ENCODE measurements at places on chromosomes 5 and 9. TPM values are rescaled to one million over a fixed set of nuclear protein-coding genes. Genes with fewer than 3 reads are reported as not detected.

Gene RNF183
- total RNA-seq = 0.23 TPM

Gene C5orf63
- total RNA-seq = 23.7 TPM

Gene NUTM2G
- total RNA-seq = not detected

Gene NDUFA8
- total RNA-seq = 20.1 TPM

Gene ADRB2
- total RNA-seq = 2.1 TPM

Gene PITX1
- not detected for total RNA-seq

Gene FOXD1
- total RNA-seq = not detected

Gene MEGF10
- not detected for total RNA-seq

DNA sequence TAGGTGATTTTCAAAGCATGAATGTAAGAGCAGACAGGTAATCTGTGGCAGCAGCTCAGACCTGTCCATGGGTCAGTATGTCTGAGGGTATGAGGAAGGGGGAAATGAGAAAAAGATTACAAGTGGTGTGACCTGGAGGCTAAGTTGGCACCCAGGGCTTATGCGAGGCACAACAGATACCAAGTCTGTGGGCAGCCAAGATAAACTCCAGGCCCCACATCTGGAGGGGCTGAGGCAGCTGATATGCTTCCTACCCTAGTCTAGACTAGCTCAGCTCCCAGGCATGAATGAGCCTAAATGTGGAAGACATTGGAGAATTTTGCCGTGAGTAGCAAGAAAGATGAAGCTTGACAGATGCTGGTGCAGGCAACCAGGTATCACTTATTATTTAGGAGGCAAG, 151.7 kb downstream of the PIK3R1 start:
- no peak overlapping the region for H3K27ac ChIP-seq
- H3K4me3 ChIP-seq = no peak overlapping the region

DNA sequence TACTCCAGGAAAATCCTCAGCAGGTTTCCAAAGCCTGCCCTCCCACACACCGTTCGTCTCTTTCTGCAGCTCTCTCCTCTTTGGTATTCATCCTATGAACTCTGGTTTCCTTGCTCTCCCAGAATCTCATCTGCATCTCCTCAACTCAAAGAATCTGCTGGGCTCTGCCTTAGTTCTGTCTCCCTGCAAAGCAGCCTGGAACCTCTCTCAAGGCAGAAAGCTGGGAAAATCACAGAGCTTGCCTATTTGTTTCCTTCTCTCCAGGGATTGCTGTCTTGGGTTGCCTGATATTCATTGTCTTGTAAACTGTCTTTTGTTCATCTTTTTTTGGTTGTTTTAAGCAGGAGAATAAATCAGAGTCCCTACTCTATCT, 5.3 kb upstream of the ERAP2 start:
- peaks cover 35% of the 10 kb centered on the region for H3K4me1 ChIP-seq
- no peaks in the 10 kb centered on the region for H3K27me3 ChIP-seq
- no peak overlapping the region for H3K4me3 ChIP-seq
- no peaks in the 10 kb centered on the region for H3K36me3 ChIP-seq
- peak overlapping the region; percentile 50 for H3K27ac ChIP-seq

DNA sequence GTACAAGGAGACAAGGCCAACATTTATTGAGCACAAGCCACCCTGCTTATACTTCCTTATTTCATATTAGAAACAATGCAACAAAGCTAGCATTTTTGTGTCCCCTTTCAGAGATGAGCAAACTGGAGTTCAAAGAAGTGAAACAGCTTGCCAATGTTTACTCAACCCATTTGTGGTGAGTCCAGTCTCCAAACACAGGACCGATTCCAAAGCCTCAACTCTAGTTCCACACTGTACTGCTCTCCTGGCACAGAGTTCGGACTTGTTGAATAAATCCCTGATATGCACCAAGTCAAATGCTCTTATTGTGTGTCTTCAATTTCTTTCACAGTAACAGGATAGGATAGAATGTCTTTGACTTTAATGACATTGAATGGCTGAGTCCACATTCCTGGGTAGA, 604.8 kb upstream of the BRINP1 start:
- no peak overlapping the region for H3K4me3 ChIP-seq
- peaks cover 20% of the 10 kb centered on the region for H3K27me3 ChIP-seq
- no peak overlapping the region for H3K27ac ChIP-seq
- H3K36me3 ChIP-seq = no peaks in the 10 kb centered on the region
- peaks cover 2% of the 10 kb centered on the region for H3K4me1 ChIP-seq

GRCh38 chr5:74140409-74140808, 500.1 kb downstream of the ENC1 start:
- no peak overlapping the region for H3K4me3 ChIP-seq
- no peaks in the 10 kb centered on the region for H3K36me3 ChIP-seq
- peaks cover 15% of the 10 kb centered on the region for H3K27me3 ChIP-seq
- DNase-seq = no peak
- H3K4me1 ChIP-seq = no peaks in the 10 kb centered on the region

GRCh38 chr5:151607304-151607703, 16.2 kb upstream of the FAT2 start:
- no peak for DNase-seq
- H3K36me3 ChIP-seq = no peaks in the 10 kb centered on the region
- H3K27me3 ChIP-seq = peaks cover 5% of the 10 kb centered on the region
- H3K4me1 ChIP-seq = peaks cover 11% of the 10 kb centered on the region
- H3K27ac ChIP-seq = no peak overlapping the region

DNA sequence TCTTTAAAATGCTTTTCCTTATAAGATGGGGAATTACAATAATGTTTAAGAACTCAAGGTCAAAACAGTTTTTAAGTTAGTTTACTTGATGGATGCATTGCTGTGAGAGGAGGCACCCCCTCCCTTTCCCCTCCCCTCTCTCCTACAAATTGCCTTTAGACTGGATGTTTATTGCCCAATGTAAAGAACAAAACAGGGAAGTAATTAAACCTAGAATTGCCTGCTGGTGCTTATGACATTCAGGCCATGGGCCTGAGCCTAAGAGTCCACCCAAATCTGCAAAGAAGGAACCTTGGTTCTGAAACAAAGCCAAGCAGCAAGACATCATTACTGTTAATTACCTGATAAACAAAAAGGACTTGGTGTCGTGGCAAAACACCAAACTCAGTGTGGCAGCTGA, 630.3 kb downstream of the ISL1 start:
- H3K36me3 ChIP-seq = no peaks in the 10 kb centered on the region
- H3K27ac ChIP-seq = no peak overlapping the region
- no peaks in the 10 kb centered on the region for H3K27me3 ChIP-seq
- no peak overlapping the region for H3K4me3 ChIP-seq
- H3K4me1 ChIP-seq = no peaks in the 10 kb centered on the region

DNA sequence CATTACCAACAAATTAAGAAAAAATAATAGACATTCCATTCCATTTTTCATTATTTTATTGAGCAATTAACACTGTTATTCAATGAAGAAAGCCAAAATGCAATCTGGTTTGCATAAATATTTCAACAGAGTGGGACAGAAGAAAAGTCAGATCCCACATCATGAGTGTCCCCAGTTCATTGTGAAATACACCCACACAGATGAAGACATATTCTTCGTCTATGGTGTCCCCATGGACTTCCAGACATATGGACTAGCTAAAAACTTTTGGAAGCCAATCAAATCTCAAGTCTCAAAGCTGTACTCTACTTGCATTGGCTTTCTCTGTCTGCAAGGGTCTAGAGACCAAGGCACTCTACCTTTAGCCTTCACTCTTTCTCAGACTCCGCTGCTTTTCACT, 194.3 kb downstream of the SEMA5A start:
- no peaks in the 10 kb centered on the region for H3K27me3 ChIP-seq
- no peaks in the 10 kb centered on the region for H3K36me3 ChIP-seq
- H3K27ac ChIP-seq = no peak overlapping the region
- no peak overlapping the region for H3K4me3 ChIP-seq
- DNase-seq = no peak
- H3K4me1 ChIP-seq = no peaks in the 10 kb centered on the region

DNA sequence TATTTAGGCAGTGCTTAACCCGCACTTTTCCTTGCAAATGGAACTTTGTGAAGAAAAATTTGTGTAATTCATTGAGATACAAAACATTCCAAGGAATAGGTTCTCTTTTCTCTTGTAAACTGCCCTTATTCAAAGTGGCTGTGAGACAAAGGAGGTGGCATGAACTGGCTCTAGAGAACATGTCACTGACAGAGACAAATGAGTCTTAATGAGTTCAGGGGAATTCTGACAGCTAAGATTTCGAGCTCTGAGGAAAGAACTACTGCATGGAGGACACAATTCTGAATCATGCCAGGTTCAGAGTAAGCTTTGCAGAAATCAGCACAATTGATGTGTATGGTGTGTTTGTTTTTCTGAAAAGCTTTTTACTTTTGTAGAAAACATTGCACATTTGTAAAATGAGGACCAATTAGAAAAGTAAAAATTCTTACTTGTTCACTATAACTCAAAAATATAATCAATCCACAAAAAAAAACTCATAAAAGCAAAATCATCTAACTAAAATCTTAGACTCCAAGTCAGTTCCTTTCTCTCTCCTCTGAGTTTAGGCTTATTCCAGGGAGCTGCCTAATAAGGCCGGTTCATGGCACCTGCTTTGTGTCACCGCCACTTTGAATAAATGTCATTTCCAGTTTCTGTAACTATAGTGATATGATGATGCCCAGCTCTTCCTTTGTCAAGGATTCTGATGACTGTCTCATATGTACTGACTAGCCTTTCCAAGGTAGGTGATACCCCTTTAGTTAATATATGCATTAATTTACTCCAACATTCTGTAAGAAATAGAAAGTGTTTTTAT, 163.2 kb downstream of the HCN1 start:
- no peak overlapping the region for H3K27ac ChIP-seq
- H3K4me1 ChIP-seq = no peaks in the 10 kb centered on the region
- DNase-seq = no peak
- no peak overlapping the region for H3K4me3 ChIP-seq

DNA sequence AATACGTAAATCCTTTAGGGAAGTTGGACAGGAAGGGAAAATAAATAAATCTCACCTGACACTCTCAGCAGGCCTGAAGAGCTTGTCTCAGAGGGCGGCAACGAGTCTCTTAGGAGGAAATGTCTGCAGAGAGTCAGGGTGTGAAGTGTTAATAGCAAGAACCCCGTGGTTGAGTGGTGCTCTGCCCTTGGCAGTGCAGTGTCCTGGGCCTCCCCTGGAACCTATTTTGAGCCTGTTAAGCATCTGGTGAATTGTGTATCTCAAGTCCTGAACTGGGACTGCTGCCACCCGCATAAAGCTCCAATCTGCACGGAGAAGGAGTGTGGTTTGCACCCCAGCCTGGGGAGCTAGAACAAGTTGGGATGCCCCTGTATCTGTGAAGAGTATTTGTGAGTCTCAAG, 211.8 kb downstream of the GOLPH3 start:
- H3K27me3 ChIP-seq = peaks cover 1% of the 10 kb centered on the region
- no peak overlapping the region for H3K27ac ChIP-seq
- H3K36me3 ChIP-seq = no peaks in the 10 kb centered on the region
- no peak for DNase-seq
- H3K4me1 ChIP-seq = peaks cover 8% of the 10 kb centered on the region
- H3K4me3 ChIP-seq = no peak overlapping the region

- H3K27me3 ChIP-seq = peaks cover 17% of the 10 kb centered on the region
- no peak overlapping the region for H3K4me3 ChIP-seq
- H3K4me1 ChIP-seq = no peaks in the 10 kb centered on the region
- no peak overlapping the region for H3K27ac ChIP-seq
- no peaks in the 10 kb centered on the region for H3K36me3 ChIP-seq
Measured at GRCh38 chr5:148476302-148476701, 92.5 kb downstream of the FBXO38 start.
